ENCODE measurements at places on chromosomes 13 and 19.

DNA sequence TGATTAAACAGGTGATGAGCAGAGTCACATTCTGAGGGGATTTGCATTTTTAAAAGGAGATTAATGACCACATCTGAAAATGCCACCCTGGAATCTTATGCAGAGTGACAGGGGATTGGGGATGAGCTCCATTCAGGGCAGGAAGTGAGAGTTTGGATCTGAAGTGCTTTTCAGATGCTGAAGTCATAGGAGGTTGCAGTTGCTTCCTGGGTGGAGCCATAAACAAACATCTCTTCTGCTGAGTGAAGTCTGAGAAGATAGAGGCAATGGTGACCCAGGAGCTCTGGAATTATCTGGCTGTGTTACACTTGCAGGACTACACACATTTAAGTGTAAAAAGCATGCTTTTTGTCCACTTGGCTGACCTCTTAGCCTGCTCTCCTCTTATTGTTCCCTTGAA is 51.4 kb upstream of the PSG8 start:
- no peak for DNase-seq

DNA sequence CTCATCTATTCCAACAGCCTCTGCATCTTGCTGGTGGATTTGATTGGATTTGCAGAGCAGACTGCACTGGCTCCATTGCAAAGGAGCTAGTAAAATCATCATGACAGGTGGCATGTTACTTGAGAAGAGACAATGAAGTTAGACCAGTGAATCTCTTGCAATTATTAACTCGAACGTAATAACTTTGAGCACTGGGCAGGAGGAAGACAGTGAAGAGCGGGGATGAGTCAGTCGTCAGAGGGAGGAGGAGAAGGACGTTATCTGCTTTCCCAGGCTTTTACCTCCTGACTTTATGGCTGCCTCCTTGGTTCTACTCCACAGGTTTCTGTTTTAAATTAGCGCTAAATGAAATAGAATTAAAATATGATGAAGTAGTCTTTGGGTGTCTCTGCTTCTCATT is 257.8 kb upstream of the IPO5 start:
- DNase-seq = no peak

- DNase-seq = no peak
These were observed 3.7 kb downstream of the GAS6 start for GRCh38 chr13:113860051-113860664.

GRCh38 chr13:98567140-98567539 is 9.8 kb downstream of the STK24 start:
- no peak for DNase-seq
